Testis (tissue), 5 donors: ENCODE measurements at places on chromosomes 6 and 20. TPM values are rescaled to one million over a fixed set of nuclear protein-coding genes. Genes with fewer than 3 reads are reported as not detected.

- H3K27ac ChIP-seq = no peak overlapping the region
- H3K4me3 ChIP-seq = no peak overlapping the region
Measured at GRCh38 chr20:26205350-26205749, 508.7 kb upstream of the ZNF337 start.

GRCh38 chr6:23890543-23891227 lies 235.3 kb upstream of the NRSN1 start:
- H3K4me3 ChIP-seq = no peak overlapping the region
- H3K36me3 ChIP-seq = no peaks in the 10 kb centered on the region
- DNase-seq = no peak
- no peaks in the 10 kb centered on the region for H3K27me3 ChIP-seq
- no peak overlapping the region for H3K27ac ChIP-seq
- H3K4me1 ChIP-seq = no peaks in the 10 kb centered on the region

GRCh38 chr6:28597217-28597835 lies 71.6 kb downstream of the GPX5 start:
- H3K27me3 ChIP-seq = no peaks in the 10 kb centered on the region
- no peak overlapping the region for H3K27ac ChIP-seq
- H3K4me3 ChIP-seq = peak overlapping the region; percentile 38

- H3K27ac ChIP-seq = no peak overlapping the region
- no peaks in the 10 kb centered on the region for H3K4me1 ChIP-seq
- no peak for DNase-seq
- no peak overlapping the region for H3K4me3 ChIP-seq
Measured at GRCh38 chr6:71224011-71224410, 64.6 kb upstream of the OGFRL1 start.

- no peaks in the 10 kb centered on the region for H3K4me1 ChIP-seq
- no peak overlapping the region for H3K27ac ChIP-seq
- H3K27me3 ChIP-seq = no peaks in the 10 kb centered on the region
- H3K36me3 ChIP-seq = no peaks in the 10 kb centered on the region
- no peak overlapping the region for H3K4me3 ChIP-seq
Measured at GRCh38 chr6:26097268-26097875, 10.1 kb downstream of the HFE start.

- no peaks in the 10 kb centered on the region for H3K4me1 ChIP-seq
- DNase-seq = no peak
- no peaks in the 10 kb centered on the region for H3K27me3 ChIP-seq
- no peak overlapping the region for H3K4me3 ChIP-seq
- H3K27ac ChIP-seq = no peak overlapping the region
Measured at GRCh38 chr20:52201395-52201794, 9.8 kb upstream of the ZFP64 start.

DNA sequence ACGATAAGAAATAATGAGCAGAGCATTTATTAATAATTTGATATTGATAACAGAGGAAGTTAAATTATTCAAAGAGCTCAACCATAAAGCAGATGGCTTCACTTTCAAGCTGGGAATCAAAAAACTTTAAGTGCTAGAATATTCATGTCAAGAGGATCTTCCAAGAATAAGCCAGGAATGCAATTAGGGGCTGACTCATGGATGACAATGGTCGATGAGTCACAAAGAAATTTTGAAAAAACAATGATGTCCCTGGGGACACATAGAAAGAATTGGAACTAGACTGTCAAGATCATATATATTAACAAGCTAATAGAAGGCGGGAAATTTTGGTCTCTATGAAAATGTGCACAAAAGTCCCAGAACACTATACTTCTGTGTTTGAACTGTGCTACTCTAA lies 304.1 kb downstream of the LAMA2 start:
- H3K27me3 ChIP-seq = no peaks in the 10 kb centered on the region
- H3K4me3 ChIP-seq = no peak overlapping the region
- no peaks in the 10 kb centered on the region for H3K4me1 ChIP-seq
- DNase-seq = no peak

The CRNKL1 gene
- 26.9 TPM for total RNA-seq

The RNF39 gene
- total RNA-seq = 3.5 TPM

DNA sequence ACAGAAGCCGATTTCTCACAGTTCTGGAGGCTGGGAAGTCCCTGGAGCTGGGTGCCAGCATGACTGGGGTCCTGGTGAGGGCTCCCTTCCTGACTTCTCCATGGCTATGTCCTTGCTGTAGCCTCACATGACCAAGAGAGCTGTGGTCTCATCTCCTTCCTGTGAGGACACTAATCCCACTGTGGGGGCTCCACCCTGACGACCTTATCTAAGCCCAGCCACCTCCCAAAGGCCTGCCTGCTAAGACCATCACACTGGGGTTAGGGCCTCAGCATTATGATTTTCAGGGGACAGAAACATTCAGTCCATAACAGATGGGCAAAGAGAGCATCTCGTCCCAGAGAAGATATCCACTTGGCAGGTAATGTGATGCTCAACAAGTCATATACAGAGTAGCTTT lies 16.8 kb downstream of the RPP40 start:
- H3K4me1 ChIP-seq = no peaks in the 10 kb centered on the region
- H3K36me3 ChIP-seq = no peaks in the 10 kb centered on the region
- H3K27ac ChIP-seq = no peak overlapping the region
- no peak overlapping the region for H3K4me3 ChIP-seq
- H3K27me3 ChIP-seq = no peaks in the 10 kb centered on the region

- H3K4me3 ChIP-seq = no peak overlapping the region
- no peak for DNase-seq
- no peaks in the 10 kb centered on the region for H3K36me3 ChIP-seq
- no peaks in the 10 kb centered on the region for H3K27me3 ChIP-seq
- no peaks in the 10 kb centered on the region for H3K4me1 ChIP-seq
- H3K27ac ChIP-seq = no peak overlapping the region
Measured at GRCh38 chr6:31418251-31418650, 14.9 kb downstream of the MICA start.

GRCh38 chr20:2516399-2516798 lies 7.7 kb upstream of the ZNF343 start:
- H3K4me1 ChIP-seq = no peaks in the 10 kb centered on the region
- H3K36me3 ChIP-seq = no peaks in the 10 kb centered on the region
- no peaks in the 10 kb centered on the region for H3K27me3 ChIP-seq

The DEK gene
- total RNA-seq = 65.2 TPM

DNA sequence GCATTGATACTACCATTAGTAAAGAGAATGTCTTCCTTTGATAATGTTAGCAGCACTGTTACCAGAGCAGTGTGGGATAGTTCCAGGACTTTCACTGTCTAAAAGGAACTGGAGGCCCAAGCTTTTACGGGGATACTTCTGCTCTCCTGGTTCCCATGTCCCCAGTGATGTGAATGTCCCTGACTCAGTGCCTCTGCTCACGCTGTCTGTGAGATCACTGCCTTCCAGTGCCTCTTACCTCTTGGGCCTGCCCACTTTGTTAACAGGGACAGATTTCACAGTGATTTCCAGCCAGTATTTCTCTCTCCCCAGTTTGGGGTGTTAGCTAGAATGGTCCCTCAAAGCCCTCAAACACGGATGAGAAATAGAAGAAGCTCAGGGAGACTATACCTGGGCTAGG lies 14.4 kb downstream of the PTPRA start:
- no peaks in the 10 kb centered on the region for H3K4me1 ChIP-seq
- H3K27me3 ChIP-seq = no peaks in the 10 kb centered on the region
- H3K4me3 ChIP-seq = no peak overlapping the region
- no peaks in the 10 kb centered on the region for H3K36me3 ChIP-seq
- no peak for DNase-seq

GRCh38 chr6:31617010-31617409 lies 2.0 kb downstream of the AIF1 start:
- H3K4me3 ChIP-seq = no peak overlapping the region
- H3K4me1 ChIP-seq = peaks cover 6% of the 10 kb centered on the region
- H3K27ac ChIP-seq = no peak overlapping the region
- no peaks in the 10 kb centered on the region for H3K27me3 ChIP-seq
- no peaks in the 10 kb centered on the region for H3K36me3 ChIP-seq

The PGBD1 gene
- 6.9 TPM for total RNA-seq

GRCh38 chr6:129787816-129788215 lies 73.3 kb downstream of the TMEM244 start:
- no peak overlapping the region for H3K27ac ChIP-seq
- no peaks in the 10 kb centered on the region for H3K36me3 ChIP-seq
- no peaks in the 10 kb centered on the region for H3K4me1 ChIP-seq
- H3K4me3 ChIP-seq = no peak overlapping the region
- H3K27me3 ChIP-seq = no peaks in the 10 kb centered on the region

DNA sequence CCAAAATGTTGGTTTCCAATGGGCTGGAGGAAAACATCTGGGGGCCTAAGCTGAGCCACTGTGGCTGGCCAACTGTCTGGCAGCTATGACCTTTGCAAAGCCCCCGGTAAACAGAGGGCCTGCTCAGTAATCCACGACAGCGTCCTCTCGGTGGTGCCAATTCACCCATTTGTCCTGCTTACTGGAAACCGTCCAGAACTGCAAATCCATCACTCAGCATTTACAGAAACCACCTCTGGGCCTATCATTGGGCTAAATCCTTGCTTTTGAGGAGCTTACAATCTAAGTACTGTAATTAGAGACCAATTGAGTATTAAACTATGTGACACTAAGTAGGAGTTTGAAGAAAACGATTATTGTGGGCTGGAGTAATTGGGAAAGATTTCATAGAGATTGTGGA lies 31.0 kb downstream of the ADAT2 start:
- H3K36me3 ChIP-seq = no peaks in the 10 kb centered on the region
- no peak overlapping the region for H3K27ac ChIP-seq
- no peak overlapping the region for H3K4me3 ChIP-seq
- no peaks in the 10 kb centered on the region for H3K4me1 ChIP-seq
- H3K27me3 ChIP-seq = no peaks in the 10 kb centered on the region
- no peak for DNase-seq

- no peak for DNase-seq
- H3K4me1 ChIP-seq = no peaks in the 10 kb centered on the region
- H3K27me3 ChIP-seq = no peaks in the 10 kb centered on the region
- no peak overlapping the region for H3K27ac ChIP-seq
- no peak overlapping the region for H3K4me3 ChIP-seq
Measured at GRCh38 chr6:128963561-128963960, 80.6 kb downstream of the LAMA2 start.

The FAM217B gene
- total RNA-seq = 22.3 TPM

The RPS21 gene
- 1,387 TPM for total RNA-seq

DNA sequence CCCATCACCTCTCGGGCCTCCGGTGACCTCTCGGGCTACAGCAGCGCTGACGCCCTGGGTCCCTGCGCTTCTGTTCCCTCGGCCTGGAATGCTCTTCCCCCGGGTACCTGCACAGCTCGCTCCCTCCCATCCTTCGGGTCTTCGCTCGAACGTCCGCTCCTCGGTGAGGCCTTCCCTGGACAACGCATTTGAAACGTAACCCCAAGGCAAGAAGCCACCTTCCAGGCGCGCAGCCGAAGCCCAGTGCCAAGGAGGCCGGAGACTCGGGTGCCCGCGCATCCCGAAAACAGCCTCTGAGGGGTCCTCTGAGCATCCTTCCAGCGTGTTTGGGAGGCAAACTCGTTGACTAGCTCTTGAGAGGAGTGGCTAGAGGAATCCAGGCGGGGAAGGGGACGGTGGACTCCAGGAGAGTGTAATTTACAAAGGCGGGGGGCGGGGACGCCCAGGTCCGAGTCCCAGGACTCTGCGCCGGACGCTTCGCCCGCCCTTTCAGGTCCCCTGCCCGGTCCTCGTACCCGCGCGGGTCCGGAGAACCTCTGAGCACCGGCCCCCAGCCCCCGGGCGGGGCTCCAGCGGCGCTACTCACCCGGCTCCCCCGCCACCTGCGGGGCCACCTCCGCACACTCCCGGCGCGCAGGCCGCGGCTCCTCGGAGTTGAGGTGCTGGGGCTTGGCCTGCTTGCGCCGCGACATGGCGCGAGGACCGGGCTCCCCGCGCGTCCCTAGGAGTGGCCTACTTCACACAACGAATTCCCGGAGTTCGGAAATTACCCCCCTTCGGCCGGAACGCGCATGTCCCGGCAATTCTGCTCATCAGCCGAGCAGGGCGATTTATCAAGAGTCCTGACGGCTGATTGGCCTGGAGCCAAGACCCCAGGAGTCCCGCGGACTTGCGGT lies 86.8 kb downstream of the ZFP64 start:
- no peaks in the 10 kb centered on the region for H3K36me3 ChIP-seq
- peak; percentile 25 for DNase-seq
- peak overlapping the region; percentile 46 for H3K4me3 ChIP-seq
- H3K27ac ChIP-seq = no peak overlapping the region
- H3K4me1 ChIP-seq = peaks cover 11% of the 10 kb centered on the region

DNA sequence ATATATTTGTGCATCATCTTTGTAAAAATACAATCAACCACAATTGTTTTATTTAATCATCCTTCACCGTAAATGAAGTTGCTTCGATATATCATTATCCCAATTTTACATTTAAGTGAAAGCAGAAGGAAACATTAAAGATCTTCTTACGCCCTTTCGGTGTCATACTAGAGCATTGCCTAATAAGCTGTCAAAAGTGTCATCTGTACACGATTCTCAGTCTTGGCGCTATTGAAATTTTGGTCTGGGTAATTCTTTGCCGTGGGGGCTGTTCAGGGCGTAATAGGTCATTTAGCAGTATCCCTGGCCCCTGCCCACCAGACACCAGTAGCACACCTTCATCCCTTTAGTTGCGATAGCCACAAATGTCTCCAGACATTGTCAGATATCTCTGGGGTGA lies 40.4 kb upstream of the TMEM170B start:
- H3K4me1 ChIP-seq = peaks cover 9% of the 10 kb centered on the region
- H3K36me3 ChIP-seq = no peaks in the 10 kb centered on the region
- H3K4me3 ChIP-seq = no peak overlapping the region
- no peak for DNase-seq

GRCh38 chr6:88367248-88367647 lies 201.1 kb upstream of the CNR1 start:
- no peaks in the 10 kb centered on the region for H3K4me1 ChIP-seq
- no peaks in the 10 kb centered on the region for H3K36me3 ChIP-seq
- H3K4me3 ChIP-seq = no peak overlapping the region
- H3K27me3 ChIP-seq = no peaks in the 10 kb centered on the region
- no peak for DNase-seq

The TPBG gene
- 9.9 TPM for total RNA-seq

DNA sequence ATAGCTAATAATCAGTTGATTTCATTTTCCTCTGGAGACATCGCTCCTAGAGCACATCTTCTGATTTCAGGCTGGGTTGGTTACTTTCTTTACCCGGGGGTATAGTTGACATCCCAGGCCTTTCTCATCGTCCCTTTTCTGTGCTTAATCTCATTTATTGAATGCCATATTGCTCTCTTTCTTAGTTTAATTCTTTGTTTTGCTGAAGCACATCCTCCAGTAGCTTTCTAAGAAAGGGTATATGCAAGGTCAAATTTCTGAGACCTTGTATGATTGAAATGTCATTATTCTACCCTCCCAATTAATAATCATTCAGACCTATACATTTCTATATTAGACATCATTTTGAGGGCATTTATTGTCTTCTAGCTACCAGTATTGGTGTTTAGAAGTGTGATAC lies 2.6 kb upstream of the C20orf141 start:
- H3K36me3 ChIP-seq = no peaks in the 10 kb centered on the region
- DNase-seq = no peak
- no peaks in the 10 kb centered on the region for H3K27me3 ChIP-seq
- no peaks in the 10 kb centered on the region for H3K4me1 ChIP-seq
- H3K4me3 ChIP-seq = no peak overlapping the region

The TNFRSF21 gene
- 11.0 TPM for total RNA-seq

The FAM83B gene
- total RNA-seq = 1.6 TPM
